ENCODE measurements at places on chromosomes 7 and 10.

DNA sequence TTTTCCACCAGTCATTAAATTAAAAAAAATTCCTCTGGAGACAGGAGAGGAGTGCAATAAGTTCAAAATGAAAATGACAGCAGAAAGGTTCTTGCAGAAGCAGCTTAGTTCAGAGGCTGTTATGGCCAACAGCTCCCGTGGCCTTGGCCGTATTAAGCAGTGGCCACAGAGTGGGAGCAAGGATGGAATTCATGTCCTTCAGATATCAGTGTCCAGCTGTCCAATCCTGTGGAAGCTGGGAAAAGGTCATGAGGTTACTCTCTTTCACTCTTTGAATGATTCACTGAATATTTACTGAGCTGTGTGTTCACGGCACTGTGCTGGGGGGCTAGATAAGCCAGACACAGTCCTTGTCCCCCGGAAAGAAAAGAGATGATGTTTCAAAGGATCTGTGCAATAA is 231.8 kb downstream of the BMPER start:
- DNase-seq = no peak

DNA sequence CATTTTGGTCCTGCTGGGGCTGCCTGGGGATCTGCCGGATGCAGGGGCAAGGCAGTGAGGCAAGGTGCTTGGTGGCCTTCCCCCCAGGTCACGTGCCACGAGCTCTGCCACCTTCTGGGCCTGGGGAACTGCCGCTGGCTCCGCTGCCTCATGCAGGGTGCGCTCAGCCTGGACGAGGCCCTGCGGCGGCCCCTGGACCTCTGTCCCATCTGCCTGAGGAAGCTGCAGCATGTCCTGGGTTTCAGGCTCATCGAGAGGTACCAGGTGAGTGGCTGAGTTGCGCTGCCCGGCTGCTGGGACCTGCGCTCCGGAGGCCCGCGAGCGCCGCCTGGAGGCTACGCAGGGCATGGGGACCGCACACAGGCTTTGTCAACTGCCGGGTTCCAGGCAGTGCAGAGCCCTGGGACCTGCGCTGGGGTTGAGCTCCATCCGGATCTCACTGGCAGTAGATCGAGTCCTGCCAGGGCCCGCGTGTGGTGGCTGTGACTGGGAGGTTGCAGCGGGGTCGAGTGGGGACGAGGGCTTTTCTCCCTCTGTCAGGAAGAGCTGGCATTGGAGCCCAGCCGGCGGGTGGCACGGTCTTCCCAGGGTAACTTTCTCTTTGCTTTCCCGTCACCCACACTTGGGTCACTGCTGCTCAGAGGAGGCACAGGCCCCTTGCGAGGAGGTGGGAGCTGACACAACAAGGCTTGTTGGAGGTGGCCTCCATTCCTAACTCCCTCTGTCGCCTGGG is 21.7 kb downstream of the AMZ1 start:
- no peak for DNase-seq

GRCh38 chr7:148144827-148145226 is 445.7 kb upstream of the C7orf33 start:
- no peak for DNase-seq

DNA sequence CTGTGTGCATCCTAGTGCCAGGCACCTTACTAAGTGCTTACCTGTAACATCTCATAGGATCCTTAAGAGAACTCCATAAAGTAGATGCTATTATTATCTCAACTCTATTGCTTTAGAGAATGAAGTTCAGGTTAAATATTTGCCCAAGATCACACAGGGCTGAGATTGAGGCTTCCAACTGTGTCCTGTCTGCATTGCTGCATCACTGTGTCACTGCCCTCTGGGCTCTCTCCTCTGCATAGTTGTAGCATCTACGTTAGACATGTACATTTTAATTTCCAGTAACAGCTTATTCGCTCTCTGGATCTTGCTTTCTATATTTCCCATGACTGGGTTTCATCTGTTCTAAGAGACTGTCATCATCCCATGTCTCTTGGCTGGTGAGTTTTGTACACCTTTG is 63.6 kb upstream of the FZD8 start:
- no peak for DNase-seq

- DNase-seq = no peak
Observed at GRCh38 chr7:108456845-108457540, 757 bp upstream of the NRCAM start.

- no peak for DNase-seq
Observed at GRCh38 chr10:76074659-76075058, 643.2 kb downstream of the LRMDA start.

DNA sequence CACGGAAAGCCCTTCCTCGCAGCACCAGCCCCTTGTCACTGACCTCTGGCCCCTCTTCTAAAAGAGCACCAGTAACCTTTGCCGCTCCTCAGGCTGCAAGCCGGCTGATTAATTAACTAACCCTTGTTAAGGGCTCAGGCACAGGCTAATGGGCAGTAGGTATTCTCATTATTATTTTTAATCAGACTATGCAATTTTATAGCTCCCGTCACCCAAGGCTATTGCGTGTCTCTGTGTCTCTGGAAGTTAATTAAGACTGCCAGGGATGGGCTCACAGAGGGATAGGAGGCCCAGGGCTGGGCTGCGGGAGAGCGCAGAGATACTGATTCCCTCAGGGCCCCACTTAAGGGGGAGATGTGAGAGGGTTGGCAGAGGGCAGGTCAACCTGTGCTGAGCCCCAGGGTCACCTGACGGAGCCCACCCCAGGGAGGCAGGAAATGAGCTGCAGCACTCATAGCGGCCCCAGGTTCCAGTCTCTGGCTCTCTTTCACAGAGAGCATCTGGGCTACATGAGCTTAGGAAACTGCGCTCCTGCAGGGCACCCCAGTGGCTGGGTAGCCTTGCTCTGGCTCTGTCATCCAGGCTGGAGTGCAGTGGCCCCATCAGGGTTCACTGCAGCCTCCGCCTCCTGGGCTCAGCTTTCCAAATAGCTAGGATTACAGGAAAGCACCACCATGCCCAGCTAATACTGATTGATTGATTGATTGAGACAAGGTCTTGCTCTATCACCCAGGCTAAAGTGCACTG is 92.2 kb upstream of the LRRC4 start:
- no peak for DNase-seq

DNA sequence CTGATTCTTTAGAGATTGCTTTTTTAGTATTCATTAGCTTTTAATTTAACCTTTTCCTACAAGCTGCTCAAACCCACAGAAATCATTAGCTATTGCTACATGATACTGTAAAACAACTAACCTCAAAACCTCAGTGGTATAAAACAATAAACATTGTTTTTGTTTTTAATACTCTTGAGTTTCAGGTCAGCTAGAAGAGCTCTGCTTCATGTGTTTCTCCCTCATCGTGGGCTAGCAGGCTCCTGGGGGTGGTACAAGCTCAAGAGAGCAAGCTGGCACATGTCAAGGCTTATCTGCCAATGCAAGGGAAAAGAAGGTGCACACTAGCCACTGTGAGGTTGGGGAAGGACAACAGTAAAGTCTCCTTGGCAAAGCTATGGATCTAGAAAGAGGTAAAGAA is 232.9 kb upstream of the PHF14 start:
- no peak for DNase-seq

DNA sequence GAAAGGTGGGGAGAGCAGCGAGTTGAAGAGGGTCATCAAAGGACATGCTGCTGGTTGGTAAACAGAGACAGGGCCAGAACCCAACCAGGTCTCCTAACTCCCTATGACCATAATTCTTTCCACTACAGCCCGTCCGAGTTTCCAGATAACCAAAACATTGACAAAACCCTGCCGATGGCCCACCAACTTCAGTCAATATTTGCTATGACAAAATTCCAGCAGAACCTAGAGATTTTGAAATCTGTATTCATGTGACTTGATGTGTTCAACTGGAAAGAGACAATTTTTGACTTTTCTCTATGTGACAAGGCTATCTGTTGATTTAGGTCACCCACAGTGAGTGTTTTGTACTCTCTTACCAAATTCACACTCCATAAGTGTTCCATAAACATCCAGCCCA is 86.7 kb downstream of the NHLRC2 start:
- DNase-seq = no peak
